ENCODE measurements at places on chromosomes 7 and 10. TPM values are rescaled to one million over a fixed set of nuclear protein-coding genes. Genes with fewer than 3 reads are reported as not detected.
A peak's percentile ranks its signal among the peaks of the same experiment; 100 is the strongest.

- DNase-seq: no peak
- H3K27ac ChIP-seq: no peak overlapping the region
- peaks cover 1% of the 10 kb centered on the region for H3K27me3 ChIP-seq
- H3K4me1 ChIP-seq: no peaks in the 10 kb centered on the region
- no peaks in the 10 kb centered on the region for H3K36me3 ChIP-seq
Observed at GRCh38 chr7:148155826-148156225, 434.7 kb upstream of the C7orf33 start.

- no peak overlapping the region for H3K27ac ChIP-seq
- no peak for DNase-seq
- H3K4me1 ChIP-seq: no peaks in the 10 kb centered on the region
- H3K4me3 ChIP-seq: no peak overlapping the region
Observed at GRCh38 chr7:107408349-107408748, 61.5 kb upstream of the GPR22 start.

DNA sequence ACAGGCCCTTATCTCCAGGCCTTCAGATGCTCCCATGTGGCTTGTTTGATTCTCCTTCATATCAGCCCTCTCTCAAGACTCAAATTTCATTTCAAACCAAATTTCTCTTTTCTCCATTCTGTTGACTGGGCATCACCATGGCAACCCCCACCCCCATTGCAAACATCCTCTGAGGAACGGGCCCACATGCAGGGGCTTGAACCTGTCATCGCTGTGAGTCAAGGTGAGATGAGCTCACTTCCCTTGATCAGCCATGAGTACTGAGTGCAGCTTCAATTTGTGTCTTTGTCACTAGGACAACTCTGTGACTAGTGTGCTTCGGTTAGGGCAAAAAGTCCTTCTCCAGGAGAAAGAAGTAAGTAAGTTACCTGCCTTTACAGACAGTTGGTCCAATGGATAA is 41.9 kb downstream of the CALML3 start:
- no peak overlapping the region for H3K27ac ChIP-seq
- no peaks in the 10 kb centered on the region for H3K4me1 ChIP-seq
- no peak overlapping the region for H3K4me3 ChIP-seq
- no peak for DNase-seq
- H3K27me3 ChIP-seq: peaks cover 11% of the 10 kb centered on the region

Gene HOXA4
- total RNA-seq: 0.17 TPM

- H3K27me3 ChIP-seq: no peaks in the 10 kb centered on the region
- H3K27ac ChIP-seq: no peak overlapping the region
- H3K4me1 ChIP-seq: no peaks in the 10 kb centered on the region
- no peak overlapping the region for H3K4me3 ChIP-seq
Observed at GRCh38 chr7:13822678-13823077, 166.8 kb downstream of the ETV1 start.

- H3K27me3 ChIP-seq: no peaks in the 10 kb centered on the region
- H3K4me1 ChIP-seq: peaks cover 53% of the 10 kb centered on the region
- H3K36me3 ChIP-seq: peaks cover 26% of the 10 kb centered on the region
- H3K27ac ChIP-seq: peak overlapping the region; percentile 97
- DNase-seq: peak; percentile 50
Observed at GRCh38 chr7:139108266-139109187, 993 bp downstream of the ZC3HAV1 start.

DNA sequence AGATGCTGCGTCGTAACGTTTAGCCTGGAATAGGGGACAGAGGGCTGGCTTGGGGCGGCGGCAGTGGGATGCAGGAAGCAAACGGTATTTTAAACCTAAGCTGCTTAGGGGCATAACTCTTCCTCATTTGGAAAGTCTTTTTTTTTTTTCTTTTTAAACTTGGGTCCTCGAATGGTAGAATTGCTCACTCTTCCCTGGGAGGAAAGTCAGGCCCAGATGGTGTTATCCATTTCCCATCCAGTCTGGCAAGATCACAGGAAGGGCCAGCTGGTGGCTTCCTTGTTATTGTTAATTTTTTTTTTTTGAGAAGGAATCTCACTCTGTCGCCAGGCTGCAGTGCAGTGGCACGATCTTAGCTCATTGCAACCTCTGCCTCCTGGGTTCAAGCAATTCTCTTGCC is 56.6 kb downstream of the TMEM209 start:
- peak overlapping the region; percentile 77 for H3K27ac ChIP-seq
- H3K4me1 ChIP-seq: peaks cover 48% of the 10 kb centered on the region
- no peak for DNase-seq

- H3K4me3 ChIP-seq: peak overlapping the region; percentile 75
- peaks cover 39% of the 10 kb centered on the region for H3K27me3 ChIP-seq
- no peak for DNase-seq
Observed at GRCh38 chr7:25895792-25896171, 256.2 kb upstream of the NFE2L3 start.

Gene BMI1
- total RNA-seq: 62.3 TPM

Gene ANKRD61
- not detected for total RNA-seq

DNA sequence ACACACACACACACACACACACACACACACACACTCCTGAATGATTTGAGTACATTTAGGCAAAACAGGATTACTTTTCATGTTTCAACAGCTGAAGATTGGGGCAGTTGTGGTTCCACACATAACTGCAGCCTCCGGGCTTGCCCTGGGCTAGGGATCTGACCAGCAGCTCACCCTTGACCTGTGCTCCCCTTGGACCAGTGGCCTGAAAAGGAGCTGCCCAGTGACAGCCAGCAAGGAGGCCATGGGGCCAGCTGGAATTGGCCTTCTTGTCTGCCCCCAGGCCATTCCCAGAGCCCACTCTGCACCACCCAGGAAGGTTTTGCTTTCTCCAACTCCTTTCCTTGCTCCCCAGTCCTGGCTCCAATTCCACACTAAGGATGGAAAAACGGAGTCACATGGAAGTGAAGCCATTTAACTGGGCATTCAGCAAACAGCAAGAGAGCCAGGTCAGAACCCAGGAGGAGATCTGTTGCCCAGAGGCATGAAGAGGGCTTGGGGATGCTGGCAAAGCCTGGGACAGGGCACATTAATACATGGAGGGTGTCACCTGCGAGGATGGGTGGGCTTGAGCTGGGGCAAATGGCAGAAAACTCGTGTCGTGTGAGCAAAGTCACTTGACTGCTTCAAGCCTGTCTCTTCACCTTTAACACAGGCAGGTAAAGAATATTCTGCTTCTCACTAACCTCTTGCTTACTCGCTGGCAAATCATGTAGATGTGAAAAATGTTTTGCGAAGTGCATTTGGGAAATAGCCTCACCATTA is 61.5 kb upstream of the GDF10 start:
- H3K4me1 ChIP-seq: peaks cover 2% of the 10 kb centered on the region
- H3K27me3 ChIP-seq: no peaks in the 10 kb centered on the region
- no peak for DNase-seq
- no peak overlapping the region for H3K4me3 ChIP-seq
- H3K36me3 ChIP-seq: no peaks in the 10 kb centered on the region

Gene EVX1
- not detected for total RNA-seq

DNA sequence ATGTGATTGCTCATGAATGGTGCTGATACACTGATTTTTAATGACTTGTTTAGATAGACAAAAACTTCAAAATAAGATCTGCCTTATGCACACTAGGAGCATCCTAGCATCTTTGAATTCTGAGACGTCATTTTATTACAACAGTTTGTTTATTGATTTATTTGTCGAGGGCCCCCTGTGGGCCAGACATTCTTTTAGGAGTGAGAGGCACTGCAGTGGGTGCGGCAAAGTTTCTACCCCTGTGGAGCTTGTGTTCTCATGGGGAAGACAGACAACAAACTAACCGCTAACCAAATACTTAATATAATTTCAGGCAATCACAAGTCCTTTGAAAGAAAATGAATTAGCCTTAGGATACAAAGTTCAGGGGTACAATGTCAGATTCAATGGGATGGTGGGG is 363.1 kb downstream of the RPS24 start:
- no peak overlapping the region for H3K4me3 ChIP-seq
- DNase-seq: no peak
- no peak overlapping the region for H3K27ac ChIP-seq
- no peaks in the 10 kb centered on the region for H3K4me1 ChIP-seq
- no peaks in the 10 kb centered on the region for H3K36me3 ChIP-seq

DNA sequence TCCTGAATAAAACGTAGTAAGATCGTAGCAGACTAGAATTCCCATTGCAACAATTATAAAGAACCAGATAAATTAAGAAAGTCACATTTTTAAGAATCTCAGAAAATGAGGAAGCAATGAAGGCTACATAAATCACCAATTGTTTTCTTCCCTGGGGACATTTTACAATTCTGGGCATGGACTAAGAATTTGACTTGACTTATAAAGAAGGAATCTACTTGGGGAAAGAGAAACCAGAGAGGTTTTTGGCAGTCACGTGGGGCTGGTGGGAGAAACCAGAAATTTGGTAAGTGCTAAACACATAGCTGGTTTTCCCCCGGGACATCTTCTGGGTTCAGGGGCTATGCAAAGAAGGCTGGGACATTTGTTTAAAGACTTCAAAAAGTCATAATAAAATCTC is 109.8 kb upstream of the IL6 start:
- H3K4me1 ChIP-seq: peaks cover 29% of the 10 kb centered on the region
- peaks cover 62% of the 10 kb centered on the region for H3K36me3 ChIP-seq
- no peaks in the 10 kb centered on the region for H3K27me3 ChIP-seq
- no peak for DNase-seq

Gene STEAP1B
- 117 TPM for total RNA-seq

DNA sequence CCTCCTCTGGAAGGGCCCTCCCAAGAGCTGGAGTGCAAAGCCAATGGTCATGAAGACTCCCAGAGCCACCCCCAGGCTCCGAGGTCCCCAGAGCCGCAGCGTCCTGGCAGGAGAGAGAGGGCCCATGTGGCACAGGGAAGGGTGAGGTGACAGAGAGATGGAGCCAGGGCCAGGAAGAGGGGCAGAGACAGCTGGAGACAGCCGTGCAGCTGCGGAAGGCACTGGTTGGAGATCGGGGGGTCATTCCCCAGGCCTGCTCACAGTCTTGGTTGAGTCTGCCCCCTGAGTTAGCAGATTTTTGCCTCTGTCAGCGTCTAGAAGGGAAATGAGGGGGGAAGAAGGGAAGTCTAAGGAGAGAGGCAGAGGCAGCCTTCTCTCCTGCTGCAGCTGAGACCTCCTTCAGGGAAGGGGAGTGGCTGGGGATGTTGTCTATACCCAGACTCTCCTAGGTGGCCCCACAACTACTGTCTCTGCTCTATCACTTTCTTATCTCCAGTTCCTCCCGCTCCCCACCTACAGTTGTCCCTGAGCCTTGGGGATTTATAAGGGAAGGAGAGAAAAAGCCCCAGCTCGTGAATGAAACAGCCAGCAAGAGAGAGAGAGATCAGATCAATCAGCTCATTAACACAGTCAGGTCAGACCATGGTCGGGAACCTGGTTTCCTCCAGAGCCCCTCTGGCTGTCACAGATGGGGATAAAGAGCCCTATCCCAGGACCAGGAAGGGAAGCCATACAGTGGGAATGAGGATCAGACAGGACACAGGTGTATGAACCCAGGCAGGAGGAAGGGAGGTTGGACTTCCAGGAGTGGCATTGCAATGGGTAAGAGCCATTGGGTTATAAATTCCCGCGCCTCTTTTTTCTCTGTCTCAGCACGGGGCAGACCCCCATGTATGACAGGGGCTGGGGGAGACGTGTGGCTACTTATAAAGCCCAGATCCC is 1.2 kb downstream of the GAL3ST4 start:
- peaks cover 42% of the 10 kb centered on the region for H3K27me3 ChIP-seq
- no peak overlapping the region for H3K27ac ChIP-seq
- peaks cover 49% of the 10 kb centered on the region for H3K4me1 ChIP-seq
- H3K36me3 ChIP-seq: no peaks in the 10 kb centered on the region
- no peak for DNase-seq

DNA sequence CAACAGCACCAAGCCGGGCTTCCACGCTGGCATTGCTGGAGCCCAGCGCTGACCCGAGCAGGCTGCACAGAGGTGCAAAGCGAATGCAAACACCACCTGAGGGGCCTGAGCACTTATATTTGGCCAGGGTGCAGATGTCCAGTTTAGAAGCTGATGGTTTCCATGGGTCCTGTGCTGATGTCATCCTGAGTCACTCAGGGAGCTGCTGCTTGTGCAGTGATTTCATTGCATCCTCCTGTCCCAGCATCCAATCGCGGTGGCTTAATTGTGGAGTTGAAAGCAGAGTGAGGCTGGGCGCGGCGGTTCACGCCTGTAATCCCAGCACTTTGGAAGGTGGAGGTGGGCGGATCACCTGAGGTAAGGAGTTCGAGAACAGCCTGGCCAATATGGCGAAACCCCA is 410.2 kb upstream of the KLF6 start:
- no peak for DNase-seq
- no peaks in the 10 kb centered on the region for H3K36me3 ChIP-seq
- H3K4me3 ChIP-seq: no peak overlapping the region

- no peaks in the 10 kb centered on the region for H3K27me3 ChIP-seq
- H3K36me3 ChIP-seq: no peaks in the 10 kb centered on the region
- H3K4me1 ChIP-seq: no peaks in the 10 kb centered on the region
Observed at GRCh38 chr10:131033166-131034085, 278.1 kb downstream of the TCERG1L start.

GRCh38 chr10:86400705-86401587 is 34.4 kb upstream of the GRID1 start:
- peak overlapping the region; percentile 69 for H3K27ac ChIP-seq
- no peaks in the 10 kb centered on the region for H3K36me3 ChIP-seq
- peaks cover 5% of the 10 kb centered on the region for H3K27me3 ChIP-seq
- H3K4me3 ChIP-seq: peak overlapping the region; percentile 87

- H3K27me3 ChIP-seq: no peaks in the 10 kb centered on the region
- H3K4me1 ChIP-seq: no peaks in the 10 kb centered on the region
- no peaks in the 10 kb centered on the region for H3K36me3 ChIP-seq
- H3K27ac ChIP-seq: no peak overlapping the region
Observed at GRCh38 chr10:34526758-34527730, 288.1 kb downstream of the PARD3 start.

GRCh38 chr10:6212806-6213205 is 10.1 kb downstream of the PFKFB3 start:
- H3K4me3 ChIP-seq: no peak overlapping the region
- peaks cover 42% of the 10 kb centered on the region for H3K36me3 ChIP-seq
- no peak overlapping the region for H3K27ac ChIP-seq
- H3K27me3 ChIP-seq: no peaks in the 10 kb centered on the region

- no peaks in the 10 kb centered on the region for H3K36me3 ChIP-seq
- H3K4me3 ChIP-seq: no peak overlapping the region
- H3K27ac ChIP-seq: no peak overlapping the region
- no peaks in the 10 kb centered on the region for H3K4me1 ChIP-seq
- no peak for DNase-seq
- no peaks in the 10 kb centered on the region for H3K27me3 ChIP-seq
Observed at GRCh38 chr10:43700306-43700705, 51.6 kb upstream of the ZNF32 start.

- peaks cover 18% of the 10 kb centered on the region for H3K4me1 ChIP-seq
- peak overlapping the region; percentile 50 for H3K27ac ChIP-seq
- H3K4me3 ChIP-seq: peak overlapping the region; percentile 90
- peaks cover 4% of the 10 kb centered on the region for H3K27me3 ChIP-seq
- H3K36me3 ChIP-seq: no peaks in the 10 kb centered on the region
Observed at GRCh38 chr7:129825209-129825970, 127.4 kb downstream of the UBE2H start.

Gene FGFR2
- total RNA-seq: not detected
